Fibroblast of skin of right quadriceps (primary cell): ENCODE measurements at places on chromosomes 2 and 18.

DNA sequence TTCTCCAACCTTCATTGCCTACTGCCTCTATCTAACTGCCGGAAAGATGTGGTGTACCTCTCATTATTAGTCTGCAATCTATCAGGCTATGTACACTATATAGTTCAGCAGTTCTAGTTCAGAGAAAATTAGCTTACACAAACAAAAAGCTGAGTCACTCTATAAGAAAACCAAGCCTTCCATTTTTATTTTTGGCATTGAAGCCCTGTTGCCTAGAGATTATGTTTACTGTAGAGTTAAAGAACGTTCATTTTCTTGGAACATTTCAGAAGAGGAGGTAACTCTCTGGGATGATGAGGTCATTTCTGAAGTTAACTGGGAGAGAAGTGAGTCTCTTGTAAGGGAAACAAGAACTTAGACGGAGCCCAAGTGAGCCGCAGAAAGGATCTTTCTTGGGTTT is 133.5 kb downstream of the FAM124B start:
- peak; percentile 89 for DNase-seq

DNA sequence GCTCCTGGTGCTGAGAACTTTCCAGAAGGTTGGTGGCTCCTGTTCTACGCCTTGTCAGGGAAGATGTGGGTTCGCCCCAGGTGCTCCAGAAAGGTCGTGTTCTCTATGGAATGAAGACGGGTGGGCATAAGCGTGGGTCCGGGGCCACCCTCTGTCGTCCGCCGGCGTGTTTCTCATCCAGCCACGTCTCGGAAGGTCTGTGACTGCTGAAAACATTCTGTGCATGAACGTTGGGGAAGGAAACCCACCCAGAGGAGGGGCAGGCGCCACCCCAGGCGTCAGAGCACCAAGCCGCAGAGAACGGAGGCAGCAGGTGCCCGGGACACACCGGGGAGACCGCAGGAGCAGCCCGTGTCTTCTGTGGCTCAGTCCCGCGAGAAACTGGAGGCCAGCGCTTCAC is 118.2 kb downstream of the RTP5 start:
- DNase-seq = no peak

GRCh38 chr2:38149531-38149930 is 73.6 kb upstream of the CYP1B1 start:
- no peak for DNase-seq

- no peak for DNase-seq
Observed at GRCh38 chr2:206982360-206982955, 43.1 kb downstream of the CPO start.

DNA sequence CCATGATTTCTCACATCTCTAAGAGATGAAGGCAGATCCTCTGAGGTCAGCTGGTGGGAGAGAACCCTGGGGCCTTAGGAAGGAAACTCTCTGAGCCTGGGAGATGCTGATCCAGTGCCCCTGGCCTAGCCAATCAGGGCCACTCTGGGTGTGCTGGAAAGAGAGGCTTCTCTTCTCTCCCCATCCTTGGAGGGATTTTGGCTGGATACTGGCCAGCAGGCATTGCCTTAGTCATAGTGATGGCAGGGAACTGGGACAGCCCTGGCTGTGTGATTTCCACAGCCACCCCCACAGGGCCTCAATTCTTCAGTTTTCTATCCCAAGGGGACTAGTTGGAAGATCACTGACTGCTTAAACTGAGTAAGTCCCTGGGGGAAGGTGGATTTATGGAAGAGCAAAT is 26.6 kb upstream of the PLB1 start:
- DNase-seq = peak; percentile 73

DNA sequence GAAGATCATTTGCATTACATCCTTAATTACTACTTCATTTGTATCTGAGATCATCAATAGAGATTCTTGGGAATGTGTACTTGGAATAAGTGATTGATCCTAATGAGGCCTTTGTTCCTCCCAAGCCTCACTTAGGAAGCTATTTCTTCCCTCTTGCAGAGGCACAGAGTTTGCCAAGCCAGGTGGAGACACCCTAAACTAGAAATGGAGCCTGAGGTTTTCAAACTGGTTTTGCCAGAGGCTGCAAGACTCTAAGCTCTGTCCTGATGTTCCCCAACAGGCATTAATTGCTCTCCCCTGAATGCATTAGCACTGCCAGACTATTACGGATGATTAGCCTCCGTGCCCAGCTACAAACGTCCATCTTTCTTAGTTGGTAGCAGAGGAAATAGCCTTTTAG is 125.2 kb upstream of the LGALSL start:
- DNase-seq = no peak

DNA sequence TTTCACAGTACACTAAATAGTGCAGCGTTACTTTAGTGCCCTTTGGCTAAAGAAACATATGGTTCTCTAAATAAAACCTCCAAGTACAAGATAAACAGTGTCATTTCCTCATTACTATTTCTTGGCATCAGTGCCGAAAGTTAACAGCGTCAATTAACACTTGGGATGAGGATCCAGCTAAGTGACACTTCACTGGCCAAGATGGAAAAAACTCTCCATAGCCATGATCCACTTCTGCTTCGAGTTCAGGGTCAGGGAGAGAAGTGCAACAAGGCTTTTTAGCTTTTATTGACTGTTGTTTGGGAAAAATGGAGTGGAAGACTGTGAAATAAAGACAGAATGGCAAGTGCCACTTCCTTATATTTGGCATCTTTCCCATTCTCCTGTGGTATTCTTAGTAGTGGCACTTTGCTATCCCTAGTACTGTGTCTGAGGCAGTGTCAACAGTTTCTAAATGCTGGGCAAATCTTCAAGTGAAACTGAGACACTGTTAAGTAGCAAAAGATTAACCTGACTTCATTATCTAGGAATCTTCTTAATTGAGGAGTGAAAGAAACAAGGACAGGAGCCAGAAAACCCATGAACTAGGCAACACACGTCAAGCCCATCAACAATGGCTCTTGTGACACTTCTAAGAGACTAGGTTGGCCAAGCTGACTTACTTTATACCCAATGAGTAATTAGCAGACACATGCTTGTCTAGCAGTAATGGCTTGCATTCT is 222.5 kb upstream of the SESTD1 start:
- no peak for DNase-seq

DNA sequence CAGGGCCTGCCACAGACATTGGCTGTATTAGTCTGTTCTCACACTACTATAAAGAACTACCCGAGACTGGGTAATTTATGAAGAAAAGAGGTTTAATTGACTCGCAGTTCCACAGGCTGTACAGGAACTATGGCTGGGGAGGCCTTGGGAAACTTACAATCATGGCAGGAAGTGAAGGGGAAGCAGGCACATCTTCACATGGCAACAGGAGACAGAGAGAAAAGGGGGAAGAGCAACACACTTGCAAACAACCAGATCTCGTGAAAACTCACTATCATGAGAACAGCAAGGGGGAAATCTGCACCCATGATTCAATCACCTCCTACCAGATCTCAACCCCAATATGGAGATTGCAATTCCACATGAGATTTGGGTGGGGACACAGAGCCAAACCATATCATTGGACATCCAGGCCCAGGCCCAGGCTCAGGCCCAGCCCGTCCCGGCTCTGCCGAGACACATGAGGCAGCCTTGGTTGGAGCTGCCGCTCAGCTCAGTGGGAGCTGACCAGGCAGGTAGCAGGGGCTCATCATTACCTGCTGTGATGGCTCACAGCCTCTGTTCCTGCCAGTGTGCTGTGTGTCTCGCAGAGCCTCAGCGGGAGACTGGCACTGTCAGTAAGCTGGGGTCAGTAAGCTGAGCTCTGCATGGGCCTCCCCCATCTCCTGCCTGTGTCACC is 8.6 kb upstream of the RALB start:
- no peak for DNase-seq

DNA sequence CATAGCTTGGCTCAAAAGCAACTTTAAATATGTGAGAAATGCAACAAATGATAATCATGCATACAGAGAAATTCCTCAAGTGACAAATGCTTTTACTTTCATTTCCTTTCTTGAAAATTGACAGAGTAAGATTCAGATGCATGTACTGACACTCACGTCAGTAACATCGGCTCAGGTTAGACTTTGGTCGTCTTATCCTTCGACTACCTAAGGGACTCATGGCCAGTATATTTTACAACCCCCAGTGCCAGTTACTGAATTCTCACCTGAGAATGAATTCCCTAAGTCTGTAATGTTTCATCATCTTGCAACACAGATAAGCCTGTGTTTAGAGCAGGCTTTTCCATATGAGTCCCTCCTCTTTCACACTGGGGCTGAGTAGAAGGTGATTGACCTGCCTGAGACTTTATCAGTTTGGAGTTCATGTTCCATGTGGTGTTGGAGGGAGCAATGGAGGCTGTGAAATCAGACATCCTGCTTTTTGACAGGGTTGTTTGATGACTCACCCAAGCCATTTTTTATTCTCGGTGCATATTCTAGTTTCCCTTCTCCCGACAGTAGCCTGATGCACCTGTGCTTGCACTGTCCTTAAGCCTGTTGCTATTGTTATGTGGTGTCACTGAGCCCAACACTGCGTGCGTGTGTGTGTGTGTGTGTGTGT is 30.5 kb upstream of the ATP8B1 start:
- DNase-seq = peak; percentile 24

DNA sequence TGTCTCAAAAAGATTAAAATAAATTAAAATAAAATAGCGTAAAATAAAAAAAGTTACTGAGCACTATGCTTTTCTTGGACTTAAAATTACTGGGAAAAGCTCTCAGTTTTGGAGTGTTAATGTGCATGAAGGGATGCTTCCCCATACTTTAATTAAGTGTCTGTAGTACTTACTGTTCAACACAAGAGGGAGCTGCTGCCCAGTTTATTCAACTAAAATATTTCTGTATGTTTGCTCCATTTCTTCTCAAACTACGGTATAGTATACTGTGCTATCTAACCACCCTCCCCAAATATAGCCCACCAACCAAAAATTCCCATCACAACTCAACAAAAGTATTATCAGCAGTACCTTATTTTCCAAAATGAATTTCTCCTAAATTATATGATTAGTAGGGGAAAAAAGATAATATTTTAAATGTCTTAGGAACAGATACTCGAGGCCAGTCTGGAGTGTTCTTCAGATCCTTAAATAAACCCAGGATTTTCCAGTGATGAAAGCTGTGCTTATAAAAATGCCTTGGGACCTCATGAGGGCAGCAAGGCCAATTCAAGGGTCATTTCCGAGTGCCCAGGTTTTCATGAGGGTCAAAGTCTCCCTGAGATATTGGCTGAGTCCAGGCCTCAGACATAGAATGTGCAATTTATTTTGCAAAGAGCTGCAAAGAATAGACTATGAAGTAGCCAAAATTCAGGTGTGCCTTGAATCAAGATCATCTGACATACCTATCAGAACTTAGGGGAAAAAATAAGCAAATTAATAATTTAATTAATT is 64.1 kb downstream of the CHRNA1 start:
- DNase-seq = peak; percentile 53

GRCh38 chr2:148824190-148824589 is 50.8 kb upstream of the KIF5C start:
- DNase-seq = no peak

DNA sequence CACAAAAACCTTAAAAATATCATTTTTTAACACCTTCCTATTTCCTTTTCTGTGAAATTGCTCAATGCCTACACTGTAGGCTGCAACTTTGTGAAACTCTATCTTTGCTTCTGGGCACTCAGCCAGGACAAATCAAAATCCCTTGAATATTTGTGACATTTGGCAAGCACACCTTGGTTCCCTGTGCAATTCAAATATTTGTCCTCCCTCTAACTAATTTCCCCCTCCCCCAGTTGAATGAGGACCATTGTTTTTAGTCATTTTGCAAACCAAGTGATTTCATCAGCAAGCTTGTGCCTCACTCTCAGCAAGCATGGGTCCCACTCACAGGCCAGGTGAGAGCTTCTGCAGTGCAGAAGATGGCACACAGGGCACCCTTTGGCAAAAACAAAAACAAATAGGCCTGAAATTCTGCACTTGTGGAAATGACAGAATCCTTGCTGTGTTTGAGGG is 541.5 kb downstream of the CNTNAP5 start:
- DNase-seq = no peak

DNA sequence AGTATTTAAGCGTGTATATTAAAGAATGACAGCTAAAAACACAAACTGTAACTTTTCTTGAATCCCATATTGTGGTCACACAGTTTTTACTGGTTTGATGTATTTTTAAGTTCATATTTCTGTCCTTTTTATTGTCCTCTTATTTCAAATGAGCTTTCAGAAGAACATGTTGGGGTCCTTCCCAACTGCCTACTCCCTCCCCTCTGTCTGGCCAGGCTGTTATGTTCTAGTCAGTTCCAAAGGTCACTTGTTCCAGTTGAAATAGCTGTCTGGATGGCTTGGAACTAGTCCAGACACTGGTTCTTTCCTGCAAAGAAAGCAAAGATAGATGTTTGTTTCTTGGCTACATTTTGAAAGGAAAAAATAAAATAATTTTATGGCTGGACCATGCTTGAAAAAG is 306.9 kb downstream of the GULP1 start:
- DNase-seq = no peak

DNA sequence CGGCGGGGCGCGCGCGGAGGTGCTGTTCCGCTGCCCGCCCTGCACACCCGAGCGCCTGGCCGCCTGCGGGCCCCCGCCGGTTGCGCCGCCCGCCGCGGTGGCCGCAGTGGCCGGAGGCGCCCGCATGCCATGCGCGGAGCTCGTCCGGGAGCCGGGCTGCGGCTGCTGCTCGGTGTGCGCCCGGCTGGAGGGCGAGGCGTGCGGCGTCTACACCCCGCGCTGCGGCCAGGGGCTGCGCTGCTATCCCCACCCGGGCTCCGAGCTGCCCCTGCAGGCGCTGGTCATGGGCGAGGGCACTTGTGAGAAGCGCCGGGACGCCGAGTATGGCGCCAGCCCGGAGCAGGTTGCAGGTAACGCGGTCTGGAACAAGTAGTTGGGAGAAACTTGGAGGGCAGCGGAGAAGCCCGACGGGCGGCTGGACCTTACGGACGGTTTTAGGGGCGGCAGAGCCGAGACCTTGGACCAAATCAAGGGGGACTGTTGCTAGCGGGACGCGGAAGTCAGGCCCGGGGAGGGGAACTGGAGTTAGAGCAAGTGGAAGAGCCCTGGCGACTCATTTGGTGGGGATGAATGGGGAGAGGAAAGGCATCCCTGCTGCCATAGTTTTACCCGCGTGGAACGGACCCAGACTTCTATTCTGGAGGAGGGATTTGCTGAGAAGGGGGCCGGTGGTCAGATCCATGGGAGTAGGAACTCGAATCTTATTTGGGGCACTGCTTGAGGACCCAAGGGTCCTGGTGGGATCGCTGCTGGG is 573 bp downstream of the IGFBP2 start:
- DNase-seq = no peak

DNA sequence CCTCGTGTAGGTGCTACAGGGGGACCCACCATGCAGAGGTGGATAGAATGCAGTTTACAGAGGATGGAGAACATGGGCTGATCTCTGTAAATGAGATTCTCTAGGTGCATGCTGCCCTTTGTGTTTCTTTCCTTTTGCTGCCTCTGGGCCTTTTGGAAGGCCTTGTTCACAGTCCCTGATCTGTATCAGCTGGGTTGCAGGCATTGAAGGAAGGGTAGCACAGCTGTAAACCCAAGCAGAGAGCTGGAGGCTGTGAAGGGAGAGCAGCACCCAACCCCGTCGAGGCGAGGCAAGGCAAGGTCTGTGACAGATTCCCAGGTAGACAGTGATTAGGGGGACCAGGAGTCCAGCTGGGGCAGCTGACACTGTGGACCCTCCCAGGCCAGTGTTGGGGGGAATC is 56.1 kb upstream of the SOS1 start:
- no peak for DNase-seq
